ENCODE measurements at places on chromosomes 4 and X.

DNA sequence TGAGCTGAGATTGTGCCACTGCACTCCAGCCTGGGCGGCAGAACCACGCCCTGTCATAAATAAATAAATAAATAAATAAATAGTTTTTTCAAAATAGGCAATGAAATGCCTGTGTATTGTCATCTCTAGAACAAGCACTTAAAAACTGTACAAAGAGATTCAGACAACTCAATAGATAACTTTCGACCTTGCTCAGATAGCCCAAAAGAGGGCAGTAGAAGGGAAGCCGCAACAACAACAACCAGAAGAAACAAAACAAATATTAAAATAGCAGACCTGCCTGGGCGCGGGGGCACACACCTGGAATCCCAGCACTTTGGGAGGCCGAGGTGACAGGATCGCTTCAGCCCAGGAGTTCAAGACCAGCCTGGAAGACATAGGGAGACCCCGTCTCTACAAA is 9.4 kb upstream of the CLDN34 start:
- no peak for DNase-seq

- DNase-seq, result no peak
Observed at GRCh38 chrX:153902385-153902784, 2.1 kb upstream of the AVPR2 start.

DNA sequence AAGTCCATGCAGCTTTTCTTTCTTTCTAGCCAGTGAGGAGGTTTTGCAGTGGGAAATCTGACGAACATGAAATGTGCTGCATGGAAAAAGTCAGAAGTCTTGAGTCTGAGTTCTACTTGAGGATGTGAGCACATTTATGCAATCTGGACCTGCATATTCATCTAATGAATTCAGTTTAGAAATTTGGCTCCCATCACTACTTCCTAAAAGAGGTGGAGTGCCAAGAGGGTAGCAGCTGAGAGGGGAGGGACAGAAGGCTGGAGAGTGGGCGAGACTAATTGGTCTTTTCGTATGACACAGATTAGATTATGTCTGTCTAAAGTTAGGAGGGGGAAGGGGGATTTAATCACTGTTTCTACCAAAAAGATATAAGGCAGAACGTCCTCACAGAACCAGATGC is 535.9 kb downstream of the IQCM start:
- no peak for DNase-seq

- no peak for DNase-seq
Observed at GRCh38 chr4:113026556-113026955, 22.9 kb upstream of the ANK2 start.

- DNase-seq, result no peak
Observed at GRCh38 chr4:33067221-33067620, 2347.1 kb downstream of the PCDH7 start.

DNA sequence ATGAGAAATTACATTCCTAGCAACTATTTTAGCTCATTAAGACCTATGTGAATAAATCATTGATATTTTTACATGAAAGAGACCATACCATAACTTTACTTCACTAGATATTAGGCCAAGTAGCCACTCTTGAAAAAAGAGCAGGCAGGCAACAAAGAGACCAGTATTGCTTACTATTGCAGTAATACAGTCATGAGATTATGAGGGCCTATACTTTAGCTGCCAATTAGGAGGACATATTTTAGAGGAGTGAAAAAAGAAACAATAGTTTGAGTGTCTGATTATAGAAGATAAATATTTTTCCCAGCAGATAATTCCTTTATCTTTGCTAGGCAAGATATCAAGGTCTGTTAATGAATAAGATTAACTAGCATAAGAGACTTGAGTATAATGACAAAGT is 739.0 kb downstream of the GRID2 start:
- DNase-seq, result no peak

GRCh38 chrX:22338740-22339139 is 66.0 kb downstream of the CBLL2 start:
- no peak for DNase-seq

DNA sequence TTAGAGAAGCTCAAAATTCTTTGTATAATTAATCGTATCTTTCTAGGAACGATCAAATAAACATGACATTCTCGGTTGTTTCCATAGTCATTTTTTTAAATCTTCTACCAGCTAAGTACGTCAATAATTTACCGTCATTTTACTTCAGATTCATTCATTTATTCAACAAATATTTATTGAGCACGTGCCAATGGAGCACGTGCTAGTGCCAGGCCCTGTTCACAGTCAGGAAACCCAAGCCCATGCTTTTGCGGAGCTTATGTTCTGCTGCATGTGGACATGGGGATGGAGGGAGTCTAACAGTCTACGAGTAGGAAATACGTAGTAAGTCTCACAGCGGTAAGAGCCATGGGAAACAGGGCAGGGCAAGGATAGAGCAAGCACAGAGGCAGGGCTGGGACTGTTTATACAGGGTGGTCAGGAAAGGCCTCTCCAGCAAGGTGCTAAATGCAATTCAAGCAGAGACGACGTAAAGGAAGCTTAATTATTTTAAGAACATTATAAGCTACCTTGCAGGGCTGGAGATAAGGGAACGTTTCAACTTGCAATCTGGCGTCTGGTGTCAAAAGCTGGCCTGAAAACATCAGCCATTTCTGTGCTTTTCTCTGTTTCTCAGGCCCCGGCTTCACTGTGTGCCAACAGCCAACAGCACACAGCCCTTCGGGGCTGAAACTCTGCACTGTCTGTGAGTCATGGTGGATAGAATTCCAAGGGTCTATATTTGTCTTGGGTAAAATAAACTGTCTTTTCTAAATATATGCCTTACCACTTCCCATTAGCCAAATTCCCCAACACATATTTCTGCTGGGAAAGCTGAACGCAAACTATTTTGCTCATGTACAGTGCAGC is 517.1 kb upstream of the ZFP42 start:
- DNase-seq, result no peak

GRCh38 chr4:163651761-163652160 is 157.3 kb downstream of the TMA16 start:
- DNase-seq, result no peak

DNA sequence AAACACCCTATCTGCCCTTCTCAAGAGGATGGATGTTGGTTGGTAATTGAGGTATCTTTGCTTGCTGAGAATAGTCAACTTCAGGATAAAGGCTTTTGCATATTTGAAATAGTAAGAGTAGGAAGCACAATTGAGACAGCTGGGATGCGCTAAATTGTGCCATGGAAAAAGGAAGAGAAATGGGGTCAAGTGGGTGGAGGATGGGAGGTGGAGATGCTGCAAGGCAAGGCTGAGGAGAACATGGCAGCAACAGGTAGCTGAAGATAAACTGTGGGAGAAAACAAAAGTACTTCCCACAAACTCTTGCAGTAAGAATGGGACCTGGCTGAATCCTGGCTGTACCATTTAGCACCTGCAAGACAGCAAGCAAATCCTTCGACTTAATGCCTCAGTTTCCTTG is 13.9 kb upstream of the CDS1 start:
- DNase-seq, result no peak

- no peak for DNase-seq
Observed at GRCh38 chrX:83511208-83511607, 3.1 kb downstream of the POU3F4 start.

DNA sequence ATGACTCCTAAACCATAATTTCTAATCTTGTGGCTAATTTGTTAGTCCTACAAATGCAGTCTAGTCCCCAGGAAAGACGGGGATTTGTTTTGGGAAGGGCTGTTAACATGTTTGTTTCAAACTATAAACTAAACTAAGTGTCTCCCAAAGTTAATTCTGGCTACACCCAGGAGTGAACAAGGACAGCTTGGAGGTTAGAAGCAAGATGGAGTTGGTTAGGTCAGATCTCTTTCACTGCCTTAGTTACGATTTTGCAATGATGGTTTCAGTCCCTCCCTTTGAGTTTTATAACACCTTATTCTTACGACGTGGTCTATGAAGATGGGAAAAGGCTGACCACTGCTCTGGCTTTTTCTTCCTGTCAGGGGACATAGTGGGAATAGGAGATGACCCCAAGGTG is 27.0 kb upstream of the IL2 start:
- no peak for DNase-seq

- peak; percentile 67 for DNase-seq
Observed at GRCh38 chrX:68827848-68828624, 785 bp upstream of the EFNB1 start.

DNA sequence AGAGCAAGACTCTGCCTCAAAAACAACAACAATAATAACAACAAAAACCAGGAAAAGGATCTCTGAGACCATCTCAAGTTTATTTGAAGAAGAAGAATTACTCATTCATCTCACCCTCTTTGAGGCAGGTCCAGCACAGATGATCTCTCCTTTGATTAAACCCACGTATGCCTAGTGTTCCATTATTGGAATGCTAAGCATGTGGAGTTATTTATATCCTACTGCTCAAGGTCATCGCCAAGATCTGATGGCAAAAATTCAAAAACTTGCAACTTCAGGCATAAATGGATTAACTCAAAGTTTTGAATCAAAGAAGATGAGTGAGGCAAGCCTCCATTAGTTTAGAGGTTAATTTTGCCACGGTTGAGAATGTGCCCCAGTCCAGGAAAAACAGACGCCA is 184.2 kb downstream of the DHRSX start:
- no peak for DNase-seq

DNA sequence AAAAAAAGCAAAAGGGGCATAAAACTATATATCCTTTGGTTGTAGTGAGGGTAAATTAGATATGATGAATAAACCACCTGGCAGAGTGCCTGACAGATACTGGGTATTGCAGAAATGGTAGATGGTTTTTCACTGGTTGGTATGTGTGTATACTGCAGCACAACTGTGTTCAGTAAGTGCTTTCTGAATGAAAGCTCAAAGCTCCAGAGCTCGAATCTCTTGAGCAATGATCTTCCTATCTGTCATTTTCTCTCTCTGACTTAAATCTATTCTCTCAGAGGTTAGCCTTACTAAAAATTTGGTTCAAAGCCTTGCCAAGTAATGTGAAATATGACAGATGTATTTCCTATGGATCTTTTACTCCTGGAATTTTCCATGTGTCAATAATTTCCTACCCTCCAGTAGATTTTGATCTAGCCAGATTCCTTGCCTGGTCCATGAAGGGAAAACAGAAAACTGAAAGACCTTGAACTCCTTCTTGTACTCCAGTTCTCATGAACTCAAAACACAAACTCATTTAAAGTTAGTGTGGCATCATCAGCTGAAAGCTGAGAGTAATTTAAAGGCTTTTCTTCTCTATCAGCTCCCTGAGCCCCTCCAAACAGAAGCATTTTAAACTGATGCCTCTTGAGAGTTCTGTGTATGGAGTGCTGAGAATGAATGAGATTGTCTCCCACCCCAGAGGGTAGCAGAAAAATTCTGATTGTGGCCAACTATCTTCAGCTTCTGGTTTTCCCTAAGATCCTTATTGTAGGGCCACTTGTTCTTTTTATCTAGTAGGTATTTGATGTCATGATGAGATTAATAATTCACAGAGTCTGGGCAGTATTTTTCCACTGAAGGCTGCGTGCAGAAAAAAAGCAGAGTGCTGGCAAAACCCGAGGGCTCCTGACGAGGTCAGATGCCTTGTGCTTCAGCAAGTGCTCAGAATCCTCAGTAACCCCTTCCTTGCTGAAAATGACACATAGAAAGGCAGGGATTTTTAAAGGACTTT is 363.4 kb upstream of the BOD1L1 start:
- no peak for DNase-seq

GRCh38 chr4:153790500-153790865 is 1.6 kb upstream of the SFRP2 start:
- DNase-seq, result no peak

GRCh38 chr4:69735119-69735518 is 25.3 kb downstream of the SULT1B1 start:
- DNase-seq, result no peak

GRCh38 chr4:87299898-87300297 is 22.8 kb downstream of the HSD17B13 start:
- DNase-seq, result no peak

- no peak for DNase-seq
Observed at GRCh38 chrX:15500497-15500966, at the start of gene BMX. Gene BMX, plus strand, starts transcription at chrX:15500807. Its CDS starts 7,547 bp downstream, at chrX:15508354.

- DNase-seq, result no peak
Observed at GRCh38 chrX:40460926-40461325, 119.8 kb upstream of the ATP6AP2 start.

DNA sequence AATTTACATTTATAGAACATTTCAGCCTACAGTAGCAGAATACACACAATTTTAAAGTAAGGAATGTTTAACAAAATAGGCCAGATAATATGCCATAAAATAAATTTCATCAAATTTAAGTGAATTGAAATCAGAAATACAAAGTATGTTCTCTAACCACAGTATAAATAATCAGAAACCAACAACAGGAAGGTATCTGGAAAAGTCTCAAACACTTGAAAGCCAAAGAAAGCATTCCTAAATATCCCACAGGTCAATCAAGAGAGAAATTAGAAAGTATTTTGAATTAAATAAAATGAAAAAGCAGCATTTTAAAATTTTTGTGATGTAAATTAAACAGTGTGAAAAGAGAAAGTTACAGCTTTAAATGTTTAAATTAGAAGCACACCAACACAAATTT is 899.2 kb downstream of the PDHA2 start:
- no peak for DNase-seq

DNA sequence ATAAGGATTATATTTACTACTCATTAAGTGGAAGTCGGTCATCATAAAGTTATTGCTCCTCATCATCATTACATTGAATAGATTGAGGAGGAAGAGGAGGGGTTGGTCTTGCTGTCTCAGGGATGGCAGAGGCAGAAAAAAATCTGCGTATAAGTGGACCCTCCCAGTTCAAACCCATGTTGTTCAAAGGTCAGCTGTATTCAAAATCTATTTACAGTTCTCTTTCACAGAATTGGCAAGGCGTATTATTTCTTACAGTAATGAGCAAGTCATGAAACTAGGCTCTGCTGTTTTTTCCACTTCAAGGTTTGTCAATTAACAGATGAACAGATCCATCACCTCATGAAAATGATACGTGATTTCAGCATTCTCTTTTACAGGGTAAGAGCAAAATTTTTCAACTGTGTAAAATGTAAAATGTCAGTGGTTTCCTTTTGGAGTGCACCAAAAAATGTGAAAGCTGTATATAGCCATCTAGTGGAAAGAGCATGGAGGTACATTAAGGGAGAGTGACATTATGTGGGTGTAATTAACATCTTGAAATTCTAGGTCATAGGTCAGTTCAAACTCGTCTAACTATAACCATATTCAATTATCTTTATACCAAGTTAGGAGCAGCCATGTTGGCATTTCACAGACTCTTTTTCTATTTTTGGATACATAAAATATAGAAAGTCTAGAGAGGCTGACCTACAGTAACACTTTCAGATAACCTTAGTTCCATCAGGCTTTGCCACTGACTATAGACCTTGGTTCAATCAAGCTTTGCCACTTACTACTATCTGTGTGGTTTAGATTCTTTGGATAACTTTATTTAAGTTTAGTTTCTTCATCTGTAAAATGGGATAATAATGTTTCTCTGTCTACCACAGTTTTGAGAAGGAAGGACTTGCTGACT is 30.1 kb downstream of the NEIL3 start:
- DNase-seq, result no peak

DNA sequence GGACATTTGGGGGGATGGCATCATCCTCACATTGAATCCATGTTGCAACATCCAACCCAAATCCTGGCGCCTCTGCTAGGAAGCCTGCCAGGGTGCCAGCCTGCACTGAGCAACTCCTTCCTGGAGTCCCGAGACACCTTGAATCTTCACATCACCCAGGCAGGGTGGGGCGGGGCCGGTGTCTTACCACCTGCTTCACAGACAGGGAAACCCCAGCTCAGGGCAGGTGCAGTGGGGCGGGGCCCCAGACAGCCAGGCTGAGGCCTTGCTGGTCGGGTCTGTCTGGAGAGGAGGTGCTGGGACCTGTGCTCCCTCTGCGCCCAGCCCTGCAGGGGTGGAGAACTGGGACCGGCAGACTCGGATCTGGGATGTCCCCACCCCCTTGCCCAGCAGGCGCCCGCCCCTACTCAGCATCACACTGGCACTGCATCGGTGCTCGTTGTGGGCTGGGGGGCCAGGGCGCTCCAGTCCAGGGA is 31.5 kb upstream of the HTRA3 start:
- DNase-seq, result no peak
